ENCODE measurements at places on chromosomes 11 and 22. TPM values are rescaled to one million over a fixed set of nuclear protein-coding genes. Genes with fewer than 3 reads are reported as not detected.

The CHST1 gene
- 59.2 TPM for total RNA-seq

The NAP1L4 gene
- 209 TPM for total RNA-seq

The SYT8 gene
- not detected for total RNA-seq

The SSH3 gene
- total RNA-seq = 8.3 TPM

The ME3 gene
- 12.4 TPM for total RNA-seq

The VWCE gene
- total RNA-seq = 27.3 TPM

The CDKN1C gene
- 391 TPM for total RNA-seq

The GAL gene
- total RNA-seq = 37.6 TPM

- DNase-seq = no peak
Observed at GRCh38 chr11:126400479-126400878, 45.0 kb downstream of the ST3GAL4 start.

DNA sequence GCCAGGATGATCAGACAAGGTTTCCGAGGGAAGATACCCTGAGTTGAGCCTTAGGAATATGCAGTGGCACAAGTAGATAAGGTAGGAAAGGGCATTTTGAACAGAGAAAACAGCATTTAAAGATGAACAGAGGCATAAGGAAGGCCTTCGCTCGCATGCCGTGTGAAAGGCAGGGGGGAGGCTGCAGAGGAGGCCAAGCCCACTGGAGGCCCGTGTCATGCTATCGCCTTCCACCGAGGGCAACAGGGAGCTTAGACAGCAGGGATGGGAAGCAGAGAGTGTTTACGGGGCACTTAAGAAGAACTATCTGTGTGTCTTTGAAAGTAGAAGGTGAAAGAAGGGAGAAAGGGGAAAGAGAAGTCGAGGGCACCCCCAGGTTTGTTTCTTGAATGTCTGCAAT lies 148.3 kb downstream of the PKNOX2 start:
- DNase-seq = no peak

DNA sequence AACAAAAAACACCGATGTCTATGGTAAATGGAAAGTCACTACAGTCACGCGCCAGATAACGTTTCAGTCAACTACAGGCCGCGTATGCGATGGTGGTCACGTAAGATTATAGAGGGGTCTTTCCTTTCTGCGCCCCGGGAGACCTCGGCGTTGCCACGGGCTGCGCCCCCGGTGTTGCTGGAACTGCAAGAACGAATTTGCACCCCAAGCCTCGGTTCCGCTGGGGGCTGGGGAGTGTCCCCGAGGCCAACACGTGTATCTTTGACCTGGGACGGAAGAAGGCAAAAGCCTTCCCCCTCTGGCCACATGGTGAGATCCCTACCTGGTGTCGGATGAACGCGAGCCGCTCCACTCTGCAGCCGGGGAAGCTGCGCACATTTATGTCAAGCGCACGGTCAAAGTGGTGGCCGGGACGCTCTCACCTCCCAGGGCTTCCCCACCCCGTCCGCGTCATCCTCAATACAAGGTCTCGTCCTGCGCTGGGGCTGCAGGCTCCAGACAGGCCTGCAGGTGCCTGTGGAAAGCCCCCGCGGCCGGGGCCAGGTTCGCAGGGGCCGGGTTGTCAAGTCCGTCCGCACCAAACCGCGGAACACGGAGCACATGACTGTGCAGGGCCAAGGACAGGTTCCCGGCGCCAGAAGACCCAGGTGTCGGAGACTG lies 29.3 kb upstream of the APLP2 start:
- DNase-seq = no peak

DNA sequence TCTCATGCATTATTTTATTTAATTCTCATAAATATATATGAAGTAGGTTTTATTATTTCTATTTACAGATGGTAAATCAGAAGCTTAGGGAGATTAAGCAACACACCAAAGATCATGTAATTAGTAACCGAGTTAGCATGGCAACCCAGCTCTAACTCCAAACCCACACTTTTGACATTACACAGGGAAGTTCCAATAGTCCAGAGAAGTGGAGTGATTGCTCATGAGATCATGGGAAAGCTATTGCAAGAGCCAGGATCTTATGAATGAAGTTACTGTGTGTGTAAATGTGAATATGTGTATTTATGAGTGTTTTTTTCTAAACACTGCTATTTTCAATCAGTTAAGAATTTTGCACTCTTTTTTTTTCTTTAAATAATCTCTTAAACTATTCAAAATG lies 225.8 kb upstream of the KIRREL3 start:
- no peak for DNase-seq

GRCh38 chr11:34642001-34642554 lies 21.2 kb downstream of the EHF start:
- no peak for DNase-seq

- no peak for DNase-seq
Observed at GRCh38 chr22:38943882-38944281, 13.5 kb upstream of the APOBEC3A start.

DNA sequence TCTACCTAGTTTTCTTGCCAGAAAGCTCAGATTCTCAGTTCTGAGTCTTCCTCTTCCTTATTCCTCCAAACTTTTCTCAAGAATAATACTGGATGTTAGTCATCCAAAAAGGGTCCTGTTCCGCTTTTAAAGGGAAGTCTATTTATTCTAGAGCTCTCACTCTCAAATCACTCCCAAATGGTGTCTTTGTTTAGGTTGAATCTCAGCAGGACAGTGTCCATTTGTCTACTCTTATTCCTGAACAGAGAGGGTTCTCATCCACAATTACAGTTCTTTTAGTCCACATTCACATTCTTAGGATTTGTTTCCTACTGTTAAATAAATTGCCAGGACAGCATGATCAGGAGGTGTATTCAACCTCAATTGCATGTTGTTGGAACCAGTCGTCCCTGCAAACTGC lies 61.3 kb downstream of the MUC15 start:
- DNase-seq = no peak

DNA sequence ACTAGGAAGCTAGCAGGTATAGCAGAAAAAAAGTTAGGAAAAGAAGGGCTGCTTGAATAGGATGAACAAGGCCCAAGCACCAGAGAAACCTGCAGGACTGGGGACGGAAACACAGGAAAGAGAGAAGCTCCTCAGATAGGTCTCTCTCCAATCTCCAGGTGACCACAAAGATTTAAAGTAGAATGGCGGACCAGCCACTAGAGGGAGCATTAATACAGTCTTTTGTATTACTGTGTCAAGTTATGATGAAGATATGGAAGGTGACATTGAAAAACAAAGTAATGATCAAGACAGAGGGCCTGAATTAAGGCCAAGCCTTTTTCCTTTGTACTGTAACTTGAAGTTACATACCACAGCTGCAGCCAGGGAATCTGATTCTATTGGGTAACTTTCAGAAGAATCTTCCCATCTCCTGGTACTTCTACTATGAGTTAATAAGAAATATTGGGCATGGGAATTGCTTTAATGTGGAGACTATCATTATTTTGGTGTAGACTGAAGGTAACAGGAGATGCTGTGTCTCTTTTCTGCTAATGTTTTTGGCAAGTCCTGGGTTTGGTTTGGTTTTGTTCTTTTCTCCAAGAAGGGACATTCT lies 33.8 kb downstream of the OR2AG2 start:
- peak; percentile 23 for DNase-seq

GRCh38 chr11:67082071-67082791 lies 25.6 kb downstream of the RHOD start:
- no peak for DNase-seq

DNA sequence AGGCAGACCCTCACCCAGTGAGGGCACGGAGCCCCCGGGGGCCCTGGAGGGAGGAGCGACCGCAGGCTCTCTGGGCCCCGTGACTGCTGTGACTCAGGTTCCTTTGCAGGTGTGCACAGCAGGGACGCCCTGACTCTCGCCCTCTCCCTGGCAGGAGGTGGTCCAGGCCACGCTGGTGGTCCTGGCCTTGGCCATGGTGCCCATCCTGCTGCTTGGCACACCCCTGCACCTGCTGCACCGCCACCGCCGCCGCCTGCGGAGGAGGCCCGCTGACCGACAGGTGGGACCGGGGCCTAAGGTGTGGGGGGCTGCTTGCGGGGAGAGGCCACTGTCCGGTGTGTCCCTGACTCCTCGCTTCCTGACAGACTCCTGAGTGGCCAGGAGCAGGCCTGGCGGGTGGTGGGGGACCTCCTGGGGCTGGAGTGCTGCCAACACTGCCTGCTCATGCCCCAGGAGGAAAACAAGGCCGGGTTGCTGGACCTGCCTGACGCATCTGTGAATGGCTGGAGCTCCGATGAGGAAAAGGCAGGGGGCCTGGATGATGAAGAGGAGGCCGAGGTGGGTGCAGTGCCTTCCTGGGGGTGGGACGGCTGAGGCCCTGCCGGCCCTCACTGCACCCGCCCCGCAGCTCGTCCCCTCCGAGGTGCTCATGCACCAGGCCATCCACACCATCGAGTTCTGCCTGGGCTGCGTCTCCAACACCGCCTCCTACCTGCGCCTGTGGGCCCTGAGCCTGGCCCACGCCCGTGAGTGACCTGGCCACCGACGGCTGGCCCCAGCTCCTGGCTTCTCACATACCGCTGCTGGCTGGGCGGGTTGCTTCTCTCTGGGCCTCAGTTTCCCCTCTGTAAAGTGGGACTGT lies 10.9 kb downstream of the TCIRG1 start:
- no peak for DNase-seq

- no peak for DNase-seq
Observed at GRCh38 chr11:124915541-124916369, 3.3 kb upstream of the HEPN1 start.

GRCh38 chr11:15568440-15568839 lies 453.7 kb downstream of the INSC start:
- no peak for DNase-seq

DNA sequence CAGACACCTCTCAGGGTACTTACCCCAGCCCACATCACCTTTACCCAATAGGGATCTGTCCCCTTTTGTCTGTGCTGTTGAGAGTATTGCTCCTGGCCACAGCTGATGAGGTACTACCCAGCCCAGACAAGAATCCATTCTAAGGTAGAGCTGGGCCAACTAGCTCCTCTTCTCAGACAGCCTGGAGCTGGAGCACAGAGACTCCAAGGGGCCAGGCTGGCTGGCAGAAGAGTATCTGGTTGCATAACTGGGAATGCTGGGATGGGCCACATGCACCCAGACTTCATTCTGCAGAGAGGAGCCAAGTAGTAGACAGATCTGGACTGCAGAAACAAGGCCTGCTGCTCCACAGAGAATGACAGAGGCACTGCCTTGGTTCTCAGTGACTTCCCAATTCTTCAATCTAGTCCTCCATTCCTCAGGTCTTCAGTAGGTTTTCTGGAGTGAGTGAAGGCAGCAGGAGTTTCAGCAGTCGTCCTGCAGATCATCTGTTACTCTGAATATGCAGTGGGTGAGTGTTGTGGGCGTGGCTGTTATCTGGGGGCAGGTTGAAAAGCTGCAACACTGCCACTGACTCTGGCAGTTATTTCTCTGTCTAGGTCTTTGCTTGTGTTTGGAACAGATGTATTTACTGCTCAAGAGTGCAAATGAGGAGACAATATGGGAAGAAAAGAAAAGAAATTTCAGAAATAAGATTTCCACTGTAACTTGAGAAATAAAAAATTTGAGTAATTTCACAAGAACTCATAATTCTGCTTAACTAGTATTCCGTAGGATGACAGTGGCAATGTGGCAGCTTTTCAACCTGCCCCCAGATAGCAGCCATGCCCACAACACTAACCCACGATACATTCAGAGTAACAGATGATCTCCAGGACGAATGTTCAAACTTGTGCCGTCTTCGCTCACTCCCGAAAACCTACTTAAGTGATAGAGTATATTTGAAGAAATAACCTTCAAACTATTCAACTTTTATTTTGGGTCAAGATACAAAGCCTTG lies 34.9 kb downstream of the MAPK1 start:
- no peak for DNase-seq

- no peak for DNase-seq
Observed at GRCh38 chr22:18994701-18995326, 58.7 kb upstream of the PRODH start.

DNA sequence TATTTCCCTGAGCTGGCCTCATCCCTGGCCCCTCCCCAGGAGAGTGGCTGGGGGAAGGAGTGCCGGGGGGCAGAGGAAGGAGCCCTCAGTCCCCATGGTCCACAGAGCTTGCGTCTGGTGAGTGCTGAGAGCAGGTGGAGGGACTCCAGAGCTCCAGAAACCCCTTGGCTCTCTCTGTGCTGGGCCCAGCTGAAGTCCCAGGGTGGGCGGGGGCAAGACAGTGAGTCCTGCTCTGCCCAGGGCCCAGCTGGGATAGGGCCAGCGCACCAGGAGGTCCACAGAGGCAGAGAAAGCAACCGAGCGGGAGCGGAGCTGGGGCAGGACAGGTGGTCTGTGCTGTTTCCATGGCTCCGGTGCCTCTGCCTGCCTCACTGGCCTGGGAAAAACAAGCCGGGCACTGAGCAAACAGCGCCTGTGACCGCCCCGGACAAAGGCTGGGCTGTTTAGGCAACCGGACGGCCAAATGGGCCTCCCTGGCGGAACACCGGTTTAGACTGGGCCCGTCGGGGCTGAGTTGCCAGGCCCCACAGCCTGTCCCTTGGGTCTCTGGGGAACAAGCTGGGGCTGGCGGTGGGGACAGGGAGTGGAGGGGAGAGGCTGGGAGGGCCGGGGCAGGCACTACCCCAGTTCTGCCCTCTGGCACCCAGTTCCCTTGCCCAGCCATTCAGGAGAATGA lies 34.1 kb upstream of the WNT7B start:
- no peak for DNase-seq

DNA sequence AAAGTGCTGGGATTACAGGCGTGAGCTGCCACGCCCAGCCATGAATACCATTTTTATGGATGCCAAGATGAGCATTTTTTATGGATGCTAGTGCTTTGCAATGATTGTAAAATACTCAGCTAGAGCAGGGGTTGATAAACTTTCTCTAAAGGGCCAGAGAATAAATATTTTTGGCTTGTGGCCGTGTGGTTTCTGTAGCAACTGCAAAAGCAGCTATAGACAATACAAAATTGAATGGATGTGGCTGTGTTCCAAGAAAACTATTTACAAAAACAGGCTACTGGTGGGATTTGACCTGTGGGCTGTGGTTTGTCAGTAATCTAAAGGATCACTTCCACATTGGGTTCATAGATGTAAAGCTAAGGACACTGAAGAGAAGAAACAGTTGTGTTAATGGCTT lies 56.0 kb downstream of the COMMD9 start:
- DNase-seq = no peak

- DNase-seq = no peak
Observed at GRCh38 chr11:11980841-11981308, 27.6 kb downstream of the DKK3 start.

- DNase-seq = no peak
Observed at GRCh38 chr11:73298233-73298632, 9.8 kb upstream of the ARHGEF17 start.

Data from glutamatergic neuron (in vitro differentiated cells).